ENCODE measurements at places on chromosomes 7 and 10. TPM values are rescaled to one million over a fixed set of nuclear protein-coding genes. Genes with fewer than 3 reads are reported as not detected.

The PPP1R17 gene
- not detected for total RNA-seq

The GRB10 gene
- 10.4 TPM for total RNA-seq

The TAS2R3 gene
- 0.35 TPM for total RNA-seq

The AMPH gene
- total RNA-seq: not detected

The TAS2R40 gene
- total RNA-seq: not detected

The NXPH1 gene
- not detected for total RNA-seq

The TMEM196 gene
- not detected for total RNA-seq

The MRPS24 gene
- 209 TPM for total RNA-seq

The FAM13C gene
- total RNA-seq: not detected

All from airway epithelial cell (primary cell).